ENCODE measurements at places on chromosomes 12 and 14.

- no peak for DNase-seq
Observed at GRCh38 chr12:21296751-21297406, 37.8 kb downstream of the SLCO1A2 start.

DNA sequence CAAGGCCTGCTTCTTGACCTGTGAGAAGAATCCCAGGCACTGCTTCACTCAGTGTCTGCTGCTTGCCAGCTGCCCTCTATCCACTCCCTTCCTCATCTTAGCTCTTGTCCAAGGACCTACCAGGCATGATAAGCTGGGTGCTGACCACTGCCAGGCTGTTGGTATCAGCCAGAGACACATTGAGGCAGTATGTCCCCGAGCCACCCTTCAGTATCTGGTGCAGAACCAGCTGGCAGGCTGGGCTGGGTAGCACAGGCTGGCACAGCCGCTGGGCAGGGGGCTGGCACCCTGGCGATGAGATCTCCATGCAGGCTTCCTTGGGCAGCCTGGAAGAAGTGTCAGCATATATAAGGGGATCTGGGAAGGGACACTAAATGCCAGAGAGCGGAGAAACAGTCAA is 10.5 kb downstream of the PMEL start:
- no peak for DNase-seq

DNA sequence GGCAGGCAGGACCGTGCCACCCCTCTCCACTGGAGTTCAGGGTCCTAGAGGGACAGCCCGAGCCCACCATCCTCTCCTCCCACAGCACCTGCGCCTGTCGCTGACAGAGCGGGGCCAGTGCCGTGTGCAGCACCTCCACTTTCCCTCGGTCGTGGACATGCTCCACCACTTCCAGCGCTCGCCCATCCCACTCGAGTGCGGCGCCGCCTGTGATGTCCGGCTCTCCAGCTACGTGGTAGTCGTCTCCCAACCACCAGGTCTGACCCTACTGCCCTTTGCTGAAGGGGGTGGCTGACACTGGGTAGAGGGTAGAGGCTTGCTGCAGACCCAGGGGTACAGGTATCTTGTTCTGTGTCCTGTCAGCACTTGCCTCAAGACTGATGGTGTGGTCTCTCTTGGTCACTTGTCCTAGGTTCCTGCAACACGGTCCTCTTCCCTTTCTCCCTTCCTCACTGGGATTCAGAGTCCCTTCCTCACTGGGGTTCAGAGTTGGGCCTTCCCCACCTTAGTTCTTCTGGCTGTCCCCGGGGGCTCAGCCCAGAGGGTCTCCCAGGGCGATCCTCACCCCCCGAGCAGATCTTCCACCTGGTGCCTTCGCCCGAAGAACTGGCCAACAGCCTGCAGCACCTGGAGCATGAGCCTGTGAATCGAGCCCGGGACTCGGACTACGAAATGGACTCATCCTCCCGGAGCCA is 42.0 kb downstream of the SH2B3 start:
- no peak for DNase-seq

DNA sequence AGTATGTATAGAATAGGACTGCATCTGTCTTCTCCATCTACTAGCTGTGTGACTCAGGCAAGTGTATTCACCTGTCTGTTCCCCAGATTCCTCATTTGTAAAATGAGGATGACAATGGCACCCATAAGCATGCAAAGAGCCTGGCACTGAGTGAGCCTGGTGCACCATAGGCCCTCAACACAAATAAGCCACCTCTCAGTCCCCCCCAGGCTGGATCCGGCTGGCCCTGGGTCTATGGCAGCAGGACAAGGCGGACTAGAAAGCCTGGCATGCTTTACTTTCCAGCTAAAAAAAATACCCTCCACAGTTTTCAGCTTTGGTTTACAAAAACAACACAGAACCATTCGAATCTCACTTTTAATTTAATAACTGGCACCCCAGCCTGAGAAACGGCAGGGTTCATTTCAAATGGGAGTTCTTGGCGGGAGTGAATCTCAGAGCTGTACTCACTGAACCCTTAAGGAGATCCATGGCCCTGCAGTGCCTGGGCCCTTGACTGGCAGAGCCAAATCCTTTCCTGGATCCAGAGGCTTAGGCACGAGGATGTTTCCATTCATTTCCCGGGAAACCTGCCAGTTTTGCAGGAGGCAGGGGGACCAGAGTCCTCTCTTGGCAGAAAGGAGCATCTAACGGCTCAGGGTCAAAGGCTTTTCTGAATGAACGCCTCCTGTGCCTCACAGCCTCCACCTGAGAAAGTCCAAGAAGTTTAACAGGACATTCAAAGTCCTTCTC is 17.7 kb downstream of the SYNE3 start:
- no peak for DNase-seq

GRCh38 chr14:27862684-27863083 is 903.9 kb upstream of the FOXG1 start:
- DNase-seq: no peak

- no peak for DNase-seq
Observed at GRCh38 chr12:132152953-132153352, 8.7 kb downstream of the NOC4L start.
